Activated CD8-positive, alpha-beta T cell treated with anti-CD3 and anti-CD28 coated beads, Interleukin-2, amount 10 ng/mL, durations not matched to agents 7 days and 5 days (primary cell): ENCODE measurements at places on chromosomes 5 and 9.

GRCh38 chr9:116073826-116074225 lies 79.8 kb upstream of the PAPPA start:
- DNase-seq = no peak

GRCh38 chr5:159018855-159019254 lies 80.9 kb downstream of the EBF1 start:
- DNase-seq = no peak

DNA sequence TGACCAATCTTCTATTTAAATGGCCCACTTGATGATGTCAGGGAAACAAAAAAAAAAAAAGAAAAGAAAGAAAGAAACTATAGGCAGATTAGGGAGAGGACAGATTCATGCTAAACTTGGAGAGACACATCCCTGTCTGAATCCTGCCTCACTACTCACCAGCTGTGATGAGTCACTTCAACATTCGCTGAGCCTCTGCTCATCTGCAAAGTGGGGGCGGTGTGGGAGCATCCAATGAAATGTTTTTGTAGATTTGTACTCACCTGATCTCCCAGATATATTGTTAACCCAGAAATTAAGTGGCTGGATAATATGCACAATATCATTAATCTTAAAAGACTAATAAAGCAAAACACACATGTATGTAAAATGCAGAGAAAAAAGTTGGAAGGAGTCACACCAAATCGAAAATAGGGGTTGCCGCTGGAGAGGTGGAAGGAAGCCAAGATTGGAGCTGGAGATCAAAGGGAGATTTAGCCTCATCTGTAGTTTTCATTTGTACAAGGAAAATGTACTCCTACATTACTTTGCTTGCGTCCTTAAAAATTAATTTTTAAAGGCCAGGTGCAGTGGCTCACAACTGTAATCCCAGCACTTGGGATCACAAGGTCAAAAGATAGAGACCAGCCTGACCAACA lies 17.0 kb upstream of the ERGIC1 start:
- no peak for DNase-seq

DNA sequence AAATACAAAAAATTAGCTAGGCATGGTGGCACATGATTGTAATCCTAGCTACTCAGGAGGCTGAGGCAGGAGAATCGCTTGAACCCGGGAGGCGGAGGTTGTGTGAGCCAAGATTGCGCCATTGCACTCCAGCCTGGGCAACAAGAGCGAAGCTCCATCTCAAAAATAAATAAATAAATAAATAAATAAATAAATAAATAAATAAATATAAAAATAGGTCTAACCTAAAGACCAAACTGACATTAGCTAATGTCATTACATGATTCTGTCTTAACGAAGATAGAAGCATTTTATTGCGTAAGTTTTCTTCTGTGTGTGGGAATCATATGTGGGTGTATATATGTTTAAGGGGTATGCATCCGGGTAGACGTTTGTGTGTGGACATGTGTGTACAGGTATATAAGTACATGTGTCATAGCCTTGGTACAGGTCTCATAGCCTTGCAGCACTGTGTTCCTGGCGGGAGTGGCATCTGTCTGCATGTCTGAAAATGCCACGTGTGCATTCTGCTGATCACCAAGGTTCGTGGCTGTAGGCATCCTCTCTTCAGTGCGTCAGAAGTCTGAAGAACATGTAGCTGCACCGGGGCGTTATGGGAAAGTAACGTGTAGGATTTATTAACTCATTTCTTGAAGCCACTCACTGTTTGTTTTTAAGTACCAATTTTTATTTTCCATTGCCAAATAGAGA lies 298.1 kb downstream of the NR3C1 start:
- no peak for DNase-seq

DNA sequence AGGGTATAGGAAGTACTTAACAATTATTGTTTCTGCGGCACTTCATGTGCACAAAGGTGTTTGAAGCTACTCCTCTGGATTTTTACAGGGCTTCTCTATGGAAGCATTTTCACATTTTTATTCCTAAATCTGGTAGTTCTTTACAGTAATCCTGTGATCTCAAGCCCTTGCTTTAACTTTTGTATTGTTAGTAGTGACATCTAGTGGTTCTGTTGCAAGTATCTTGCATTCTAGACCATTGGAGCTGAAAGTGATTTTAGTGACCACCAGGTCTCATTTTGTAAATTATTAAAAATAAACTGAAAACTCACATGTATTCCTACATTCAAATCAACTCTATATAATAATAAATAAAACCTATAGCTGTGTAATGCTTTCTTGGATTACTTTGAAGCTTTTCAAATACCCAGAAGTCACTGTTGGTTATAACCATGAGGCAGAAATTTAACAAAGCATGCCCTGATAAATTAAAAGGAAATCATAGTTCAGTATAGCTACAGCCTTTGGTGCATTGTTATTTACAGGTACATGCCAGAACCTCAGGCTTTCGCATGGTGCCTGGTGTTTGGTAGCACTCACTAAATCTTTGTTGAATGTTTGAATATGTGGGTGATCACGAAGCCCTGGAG lies 18.9 kb downstream of the RPS23 start:
- DNase-seq = no peak

GRCh38 chr9:137610944-137611343 lies 5.5 kb downstream of the ARRDC1 start:
- DNase-seq = no peak

GRCh38 chr5:159891371-159891770 lies 24.9 kb upstream of the ADRA1B start:
- no peak for DNase-seq

DNA sequence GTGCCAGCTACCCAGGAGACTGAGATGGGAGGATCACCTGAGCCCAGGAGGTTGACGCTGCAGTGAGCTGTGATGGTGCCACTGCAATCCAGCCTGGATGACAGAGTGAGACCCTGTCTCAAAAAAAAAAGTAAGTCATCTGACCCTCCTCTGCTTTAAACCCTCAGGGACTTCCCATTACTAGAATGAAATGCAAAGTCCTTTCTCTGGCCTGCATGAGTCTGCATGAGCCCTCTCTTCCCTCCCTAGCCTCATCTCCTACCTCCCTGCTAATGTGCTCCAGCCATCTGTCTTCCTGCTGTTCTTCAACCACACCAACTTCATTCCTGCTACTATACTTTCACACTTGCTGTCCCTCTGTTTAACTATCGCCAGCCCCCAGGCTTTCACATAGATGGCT lies 15.3 kb downstream of the IL5 start:
- no peak for DNase-seq

DNA sequence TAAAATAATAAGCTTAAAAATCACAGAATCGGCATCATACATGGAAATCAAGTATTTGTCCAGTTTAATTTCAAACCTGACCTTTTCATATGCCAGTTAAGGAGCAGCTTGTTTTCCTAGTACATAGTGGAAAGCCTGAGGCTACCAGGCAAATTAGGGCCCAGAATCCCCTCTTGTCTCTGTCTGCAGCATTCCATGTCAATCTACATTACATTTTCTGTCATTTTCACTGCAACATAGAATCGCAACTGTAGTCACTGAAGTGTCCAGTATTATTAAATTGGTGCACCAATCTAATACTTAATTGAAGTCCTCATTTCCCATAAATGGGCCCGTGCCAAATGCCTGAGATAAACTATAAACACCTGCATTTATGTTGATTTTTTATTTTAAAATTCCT lies 1352.2 kb upstream of the ACO1 start:
- DNase-seq = no peak

GRCh38 chr5:15496886-15497285 lies 3.1 kb upstream of the FBXL7 start:
- no peak for DNase-seq

- DNase-seq = no peak
Measured at GRCh38 chr5:142545650-142546322, 140.1 kb downstream of the FGF1 start.

GRCh38 chr9:86500667-86501435 lies 146.6 kb upstream of the TUT7 start:
- DNase-seq = no peak

- no peak for DNase-seq
Measured at GRCh38 chr5:163914910-163915309, 409.5 kb downstream of the MAT2B start.

GRCh38 chr5:55033568-55033967 lies 9.5 kb downstream of the GZMK start:
- DNase-seq = no peak

- DNase-seq = no peak
Measured at GRCh38 chr5:61467766-61468482, 135.9 kb downstream of the ZSWIM6 start.

GRCh38 chr5:77770293-77771005 lies 5.7 kb downstream of the TBCA start:
- no peak for DNase-seq

DNA sequence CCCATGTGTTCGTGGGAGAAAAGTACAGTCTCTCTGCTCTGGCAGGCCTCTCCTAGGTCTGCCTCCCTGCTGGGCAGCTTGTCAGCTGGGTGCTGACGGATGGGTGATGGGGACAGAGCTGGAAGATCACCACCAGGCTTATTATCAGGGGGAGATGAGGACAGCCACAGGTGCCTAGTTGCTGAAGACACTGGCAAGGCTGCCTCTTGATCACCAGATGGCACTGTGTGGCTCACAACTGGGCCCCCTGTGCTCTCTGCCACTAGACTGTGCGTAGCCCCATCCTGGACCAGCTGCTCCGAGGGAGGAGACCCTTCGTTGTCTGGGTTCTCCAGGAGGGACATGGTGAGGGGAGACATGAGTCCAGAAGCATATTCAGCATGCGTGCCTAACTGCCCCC lies 73.0 kb downstream of the KIF24 start:
- peak; percentile 42 for DNase-seq

DNA sequence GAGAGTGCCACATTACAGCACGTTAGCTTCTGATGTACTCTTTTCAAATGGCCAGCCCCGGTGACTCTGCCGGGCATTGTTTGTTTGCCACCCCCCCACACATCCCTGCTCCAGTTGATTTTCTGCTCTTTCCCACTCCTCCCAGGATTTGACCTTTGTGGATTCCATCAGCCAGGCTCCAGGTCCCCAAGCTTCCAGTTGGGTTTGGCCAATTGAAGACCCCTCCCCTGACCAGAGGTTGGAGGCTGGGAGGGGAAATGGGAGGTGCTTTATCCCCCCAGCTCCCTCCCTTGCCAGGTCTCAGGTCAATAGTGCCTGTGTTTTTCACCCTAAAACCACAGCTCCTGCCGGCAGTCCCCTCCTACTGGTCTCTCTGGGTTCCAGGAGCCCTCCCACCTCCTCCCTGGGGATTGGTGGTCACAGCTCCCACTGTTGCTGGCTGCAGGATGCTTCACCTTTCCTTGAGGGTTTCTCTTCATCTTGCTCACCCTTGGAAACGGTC lies 34.9 kb downstream of the IRF1 start:
- no peak for DNase-seq

DNA sequence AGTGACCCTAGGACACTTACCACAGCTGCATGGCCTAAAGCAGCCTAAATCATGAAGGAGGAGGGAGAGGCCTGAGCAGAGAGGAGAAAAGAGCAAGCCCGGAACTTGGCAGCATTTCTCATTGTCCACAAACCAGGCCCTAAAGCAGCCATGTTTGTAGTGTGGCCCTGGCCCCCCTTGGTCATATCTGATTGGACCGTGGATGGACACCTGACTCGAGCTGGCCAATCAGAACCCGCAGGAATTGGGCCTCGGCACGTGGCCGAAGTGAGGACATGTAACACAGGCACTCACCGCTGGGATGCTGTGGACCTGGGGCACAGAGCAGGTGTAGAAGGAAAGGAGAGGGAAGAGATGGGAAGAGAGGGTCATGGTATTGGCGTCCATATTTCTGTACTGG lies 56.9 kb downstream of the ASS1 start:
- no peak for DNase-seq

GRCh38 chr9:72947984-72948465 lies 4.8 kb downstream of the ALDH1A1 start:
- no peak for DNase-seq

DNA sequence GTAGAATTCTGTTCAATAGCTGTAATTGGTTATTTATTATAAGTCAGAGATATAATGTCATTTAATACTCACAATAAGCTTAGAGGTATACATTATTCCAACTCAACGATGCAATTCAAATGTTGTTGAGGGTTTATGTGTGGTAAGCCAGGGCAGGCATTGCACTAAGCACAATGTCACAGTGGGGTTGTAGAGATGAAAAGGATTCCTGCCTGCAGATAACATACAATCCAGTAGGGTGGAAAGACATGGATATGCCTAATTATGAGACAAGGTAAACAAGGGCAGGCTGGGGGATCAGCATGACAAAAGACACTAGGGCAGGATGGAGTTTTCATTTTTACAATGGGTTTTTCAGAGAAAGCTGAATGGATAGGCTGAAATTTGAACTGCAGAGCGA lies 98.7 kb upstream of the PALM2AKAP2 start:
- DNase-seq = no peak

DNA sequence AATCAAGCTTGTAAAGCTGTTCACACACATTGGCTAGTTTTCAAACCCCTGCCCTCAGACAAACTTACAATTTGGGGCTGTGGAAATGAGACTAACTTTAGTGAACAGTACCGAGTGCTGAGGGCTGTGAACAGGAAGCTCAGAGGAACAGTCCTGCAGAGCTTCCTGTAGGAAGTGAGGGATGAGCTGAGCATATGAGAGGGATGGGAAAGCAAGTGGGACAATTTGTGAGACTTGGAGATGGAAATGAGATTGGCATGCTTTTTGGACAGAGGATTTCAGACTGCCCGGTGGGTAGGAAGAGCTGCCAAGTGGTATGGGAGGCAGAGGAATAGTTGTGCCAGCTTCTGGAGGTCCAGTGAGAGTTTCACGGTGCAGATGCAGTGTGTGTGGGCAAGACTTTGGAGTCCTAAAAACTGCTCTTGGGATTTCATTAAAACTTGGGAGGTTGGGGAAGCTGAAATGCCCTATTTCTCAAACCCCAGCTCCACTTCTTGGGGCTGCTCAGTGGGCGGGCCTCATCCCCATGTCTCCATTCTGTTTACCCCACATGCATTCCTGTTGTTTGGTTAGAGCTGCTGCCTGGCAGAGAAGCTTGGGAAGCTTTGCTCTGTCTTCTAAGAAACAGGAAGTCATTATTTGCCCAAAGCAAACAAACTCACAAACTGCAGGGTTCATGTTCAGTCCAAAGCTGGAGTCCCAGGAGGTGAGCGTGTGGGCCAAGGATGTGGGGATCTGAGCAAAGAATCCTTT lies 267.5 kb downstream of the ZSWIM6 start:
- no peak for DNase-seq

DNA sequence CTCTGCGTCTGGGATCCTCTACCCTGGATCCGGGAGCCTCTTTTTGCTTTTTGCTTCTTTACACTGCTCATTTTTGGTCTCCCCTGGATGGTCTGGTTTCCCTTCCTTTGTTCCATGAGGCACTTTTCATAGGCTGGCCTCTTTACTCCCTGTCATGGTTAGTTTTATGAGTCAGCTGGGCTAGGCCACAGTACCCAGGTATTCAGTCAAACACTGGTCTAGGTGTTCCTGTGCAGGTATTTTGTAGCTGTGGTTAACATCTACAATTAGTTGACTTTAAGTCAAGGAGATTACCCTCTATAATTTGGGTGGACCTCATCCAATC lies 17.5 kb downstream of the ANKRD33B start:
- DNase-seq = no peak
